ENCODE measurements at places on chromosomes 6 and 20.
A peak's percentile ranks its signal among the peaks of the same experiment; 100 is the strongest.

GRCh38 chr6:145789443-145789842 lies 25.2 kb downstream of the FBXO30 start:
- no peak for DNase-seq
- H3K36me3 ChIP-seq, result no peaks in the 10 kb centered on the region
- no peak overlapping the region for H3K4me3 ChIP-seq
- no peak overlapping the region for H3K27ac ChIP-seq

DNA sequence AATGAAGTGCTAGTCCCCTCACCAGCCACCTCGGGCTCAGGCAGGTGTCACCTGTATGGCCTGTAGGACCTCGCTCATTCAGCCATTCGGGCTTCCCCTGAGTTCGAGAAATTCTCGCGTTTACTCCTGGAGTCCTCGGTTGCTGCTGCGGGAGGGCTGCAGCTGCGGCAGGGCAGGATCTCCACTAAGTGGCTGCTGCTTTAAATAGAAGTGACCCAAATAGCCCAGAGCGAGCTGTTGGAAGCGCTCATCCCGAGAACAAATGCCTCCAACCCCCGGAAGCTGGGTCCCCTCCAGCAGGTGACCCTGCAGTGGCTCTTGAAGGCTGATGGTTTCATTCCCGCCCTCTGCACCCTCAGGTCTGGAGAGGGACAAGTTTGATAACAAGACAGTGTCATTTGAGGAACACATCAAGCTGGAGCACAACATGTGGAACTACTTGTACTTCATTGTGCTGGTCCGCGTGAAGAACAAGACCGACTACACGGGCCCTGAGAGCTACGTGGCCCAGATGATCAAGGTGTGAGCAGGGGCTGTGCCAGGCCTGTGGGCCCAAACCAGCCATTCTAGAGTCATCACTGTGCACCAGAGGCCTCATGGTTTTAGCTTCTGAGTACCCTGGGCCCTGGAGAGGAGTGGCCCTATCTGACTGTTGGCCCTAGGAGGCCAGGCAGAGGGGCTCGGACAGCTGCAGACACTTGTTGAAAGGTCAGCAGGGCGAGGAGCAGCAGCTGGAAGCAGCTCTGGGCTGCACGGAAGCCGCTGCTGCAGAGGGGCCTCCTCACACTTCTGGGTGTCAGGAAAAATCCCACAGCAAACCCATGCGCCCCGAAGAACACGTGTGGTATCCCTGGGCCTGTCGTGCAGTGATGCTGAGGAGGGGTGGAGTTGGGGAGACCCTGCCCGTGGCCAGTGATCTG lies 18.1 kb downstream of the UQCC2 start:
- no peaks in the 10 kb centered on the region for H3K36me3 ChIP-seq
- H3K27ac ChIP-seq, result peak overlapping the region; percentile 91
- DNase-seq, result no peak
- H3K4me1 ChIP-seq, result peaks cover 63% of the 10 kb centered on the region
- no peaks in the 10 kb centered on the region for H3K27me3 ChIP-seq
- H3K4me3 ChIP-seq, result no peak overlapping the region

GRCh38 chr20:1005452-1006027 lies 3.4 kb upstream of the RSPO4 start:
- no peaks in the 10 kb centered on the region for H3K36me3 ChIP-seq
- peak; percentile 22 for DNase-seq
- H3K4me3 ChIP-seq, result no peak overlapping the region
- no peak overlapping the region for H3K27ac ChIP-seq

DNA sequence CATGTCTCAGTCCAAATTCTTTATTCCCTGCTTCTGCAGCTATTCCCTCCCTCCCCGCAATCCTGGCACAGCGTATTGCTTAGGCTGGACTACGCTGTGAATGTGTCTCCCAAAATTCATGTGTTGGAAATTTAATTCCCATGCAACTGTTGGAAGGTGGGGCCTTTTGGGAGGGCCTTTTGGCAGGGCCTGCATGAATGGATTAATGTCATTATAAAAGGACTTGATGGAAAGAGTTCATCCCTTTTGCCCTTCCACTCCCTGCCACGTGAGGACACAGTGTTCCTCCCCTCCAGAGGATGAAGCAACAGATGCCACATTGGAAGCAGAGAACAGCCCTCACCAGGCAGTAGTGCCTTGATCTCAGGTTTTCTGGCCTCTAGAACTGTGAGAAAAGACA lies 20.4 kb upstream of the NOTCH4 start:
- H3K27ac ChIP-seq, result no peak overlapping the region
- H3K4me1 ChIP-seq, result peaks cover 13% of the 10 kb centered on the region
- DNase-seq, result no peak
- no peaks in the 10 kb centered on the region for H3K27me3 ChIP-seq

GRCh38 chr20:30811885-30812671 lies 445.4 kb upstream of the DEFB115 start:
- H3K4me1 ChIP-seq, result no peaks in the 10 kb centered on the region
- peak overlapping the region; percentile 42 for H3K4me3 ChIP-seq
- H3K36me3 ChIP-seq, result no peaks in the 10 kb centered on the region

DNA sequence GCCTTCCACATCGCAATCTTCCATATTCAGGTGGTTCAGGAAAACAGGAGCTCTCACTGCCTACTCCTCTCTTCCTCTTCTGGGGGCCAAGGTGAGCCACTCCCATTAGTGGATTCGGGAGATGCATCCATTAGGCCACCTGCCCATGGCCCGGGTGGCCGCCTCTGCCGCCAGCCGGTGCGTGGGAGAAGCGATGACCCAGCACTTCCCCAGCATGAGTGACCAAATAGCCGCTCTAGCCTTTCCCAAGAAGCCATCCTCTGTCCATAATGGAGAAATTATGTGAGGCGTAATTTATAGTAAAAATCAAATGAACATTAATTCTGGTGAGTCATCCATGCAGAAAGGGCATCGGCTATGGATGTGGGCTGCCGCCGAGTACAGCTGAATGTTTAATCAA lies 39.4 kb downstream of the GNAS-AS1 start:
- no peaks in the 10 kb centered on the region for H3K4me1 ChIP-seq
- H3K36me3 ChIP-seq, result no peaks in the 10 kb centered on the region
- no peak for DNase-seq
- H3K27ac ChIP-seq, result no peak overlapping the region
- H3K4me3 ChIP-seq, result no peak overlapping the region
- no peaks in the 10 kb centered on the region for H3K27me3 ChIP-seq

DNA sequence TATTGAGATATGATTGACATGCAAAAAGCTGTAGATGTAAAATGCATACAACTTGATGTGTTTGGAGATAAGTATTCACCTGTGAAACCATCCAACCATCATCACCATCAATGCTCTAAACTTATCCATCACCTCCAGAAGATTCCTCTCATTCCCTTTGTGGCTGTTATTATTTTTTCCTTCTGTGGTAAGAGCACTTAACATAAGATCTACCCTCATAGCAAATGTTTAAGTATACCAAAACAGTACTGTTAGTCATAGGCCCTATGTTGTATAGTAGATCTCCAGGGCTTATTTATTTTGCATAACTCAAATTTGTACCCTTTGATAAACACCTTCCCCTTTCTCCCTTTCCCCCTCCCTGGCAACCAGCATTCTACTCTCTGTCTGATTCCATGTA lies 31.2 kb upstream of the CCN6 start:
- H3K27ac ChIP-seq, result no peak overlapping the region
- no peaks in the 10 kb centered on the region for H3K36me3 ChIP-seq
- DNase-seq, result no peak
- peaks cover 3% of the 10 kb centered on the region for H3K4me1 ChIP-seq
- no peak overlapping the region for H3K4me3 ChIP-seq
- no peaks in the 10 kb centered on the region for H3K27me3 ChIP-seq

GRCh38 chr6:28002161-28002560 lies 45.1 kb downstream of the OR2B6 start:
- no peak overlapping the region for H3K27ac ChIP-seq
- no peaks in the 10 kb centered on the region for H3K27me3 ChIP-seq
- no peak overlapping the region for H3K4me3 ChIP-seq
- no peaks in the 10 kb centered on the region for H3K36me3 ChIP-seq
- no peak for DNase-seq
- H3K4me1 ChIP-seq, result no peaks in the 10 kb centered on the region
